ENCODE measurements at places on chromosomes 12 and 14.

DNA sequence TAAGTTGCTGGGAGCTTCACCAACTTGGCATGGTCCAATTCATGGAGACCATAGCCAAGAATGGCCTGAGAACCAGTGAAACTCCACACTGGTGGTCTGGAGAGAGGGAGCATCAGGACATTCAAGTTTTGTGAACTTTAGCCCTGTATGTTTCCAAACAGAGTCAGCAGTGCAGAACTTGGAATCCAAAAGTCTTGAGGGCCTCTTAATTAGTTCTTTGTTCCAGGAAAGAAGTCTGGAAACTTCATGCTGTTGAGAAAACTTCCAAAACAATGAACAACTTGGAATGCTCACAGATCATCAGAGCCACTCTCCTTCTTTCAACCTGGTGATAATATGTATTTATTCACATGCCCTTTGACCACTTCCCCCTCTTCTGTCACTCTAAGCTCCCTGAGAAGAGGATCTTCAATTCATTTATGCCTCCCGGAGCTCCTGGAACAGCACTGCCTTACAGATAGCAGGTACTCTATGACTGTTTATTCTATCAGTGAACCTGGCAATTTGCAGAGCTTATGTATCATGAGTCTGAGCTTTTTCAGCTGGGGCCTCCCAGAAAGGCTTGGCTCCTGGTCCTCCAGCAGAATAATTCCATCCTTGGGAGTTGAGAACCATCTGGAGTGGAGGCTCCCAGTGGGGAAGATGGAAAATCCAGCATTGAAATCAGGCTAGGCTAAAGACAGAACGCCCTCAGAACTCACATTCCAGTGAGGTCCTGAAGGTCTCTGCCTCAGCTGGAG, 191.4 kb downstream of the KTN1 start:
- DNase-seq, result no peak

- no peak for DNase-seq
Measured at GRCh38 chr14:64806202-64806861, 73.4 kb downstream of the SPTB start.

- DNase-seq, result peak; percentile 53
Measured at GRCh38 chr14:31360919-31361662, 59.3 kb downstream of the HEATR5A start.

DNA sequence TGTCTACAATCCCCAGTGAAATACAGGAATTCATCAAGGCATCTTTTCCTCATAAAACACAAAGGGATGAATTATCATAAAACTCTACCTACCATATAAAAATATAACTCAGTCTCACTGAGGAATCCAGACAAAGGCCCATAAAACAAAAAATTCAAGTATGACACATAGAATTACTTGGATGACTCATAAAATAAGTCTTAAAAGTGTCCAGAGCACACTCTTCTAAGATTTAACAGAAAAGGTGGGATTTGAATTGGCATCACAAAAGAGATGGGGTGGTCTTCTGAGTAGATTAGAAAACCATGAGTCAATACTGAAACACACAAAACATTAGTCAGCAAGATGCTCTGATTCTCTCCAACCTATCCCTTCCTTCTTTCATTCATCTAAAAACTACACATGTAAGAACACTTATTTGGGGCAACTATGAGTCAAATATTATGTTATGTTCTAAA, 202.7 kb upstream of the GARIN6 start:
- DNase-seq, result peak; percentile 36

DNA sequence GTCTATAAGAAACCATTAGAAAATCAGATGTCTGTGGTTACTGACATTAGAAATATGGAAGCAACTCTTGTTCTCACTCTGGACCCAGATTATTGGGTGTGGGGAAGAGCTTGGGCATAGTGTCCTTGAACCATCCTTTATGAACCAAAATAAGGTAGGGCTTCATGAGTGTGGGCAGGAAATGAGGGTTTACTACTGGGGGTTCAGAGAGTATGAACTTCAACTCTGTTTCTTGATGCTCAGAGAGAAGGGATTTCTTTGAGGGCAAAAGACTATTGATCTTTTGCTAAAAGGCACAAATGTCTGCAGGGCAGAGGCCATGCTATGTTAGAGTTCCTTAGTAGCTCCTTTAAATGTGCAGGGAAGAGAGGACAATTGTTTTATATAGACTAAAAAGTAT, 183.3 kb upstream of the ATP2B1 start:
- no peak for DNase-seq

DNA sequence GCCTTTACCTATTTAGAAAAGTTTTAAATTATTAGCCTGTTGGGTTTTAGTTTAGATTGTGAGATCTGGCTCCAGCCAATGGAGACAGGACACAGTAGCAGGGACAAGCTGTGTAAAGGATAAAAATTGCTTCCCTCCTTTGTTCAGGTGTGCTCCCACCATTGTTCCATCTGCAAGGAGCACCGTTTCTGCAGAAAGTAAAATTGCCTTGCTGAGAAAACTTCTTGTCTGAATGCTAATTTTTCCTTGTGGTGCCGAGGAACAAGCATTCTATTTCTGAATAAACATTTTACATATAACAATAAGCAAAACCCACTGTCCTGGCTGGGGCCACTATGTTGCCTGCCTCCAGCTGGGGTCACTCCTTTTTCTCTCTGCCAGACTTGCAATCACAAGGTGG, 72.7 kb upstream of the ZFP36L1 start:
- no peak for DNase-seq

DNA sequence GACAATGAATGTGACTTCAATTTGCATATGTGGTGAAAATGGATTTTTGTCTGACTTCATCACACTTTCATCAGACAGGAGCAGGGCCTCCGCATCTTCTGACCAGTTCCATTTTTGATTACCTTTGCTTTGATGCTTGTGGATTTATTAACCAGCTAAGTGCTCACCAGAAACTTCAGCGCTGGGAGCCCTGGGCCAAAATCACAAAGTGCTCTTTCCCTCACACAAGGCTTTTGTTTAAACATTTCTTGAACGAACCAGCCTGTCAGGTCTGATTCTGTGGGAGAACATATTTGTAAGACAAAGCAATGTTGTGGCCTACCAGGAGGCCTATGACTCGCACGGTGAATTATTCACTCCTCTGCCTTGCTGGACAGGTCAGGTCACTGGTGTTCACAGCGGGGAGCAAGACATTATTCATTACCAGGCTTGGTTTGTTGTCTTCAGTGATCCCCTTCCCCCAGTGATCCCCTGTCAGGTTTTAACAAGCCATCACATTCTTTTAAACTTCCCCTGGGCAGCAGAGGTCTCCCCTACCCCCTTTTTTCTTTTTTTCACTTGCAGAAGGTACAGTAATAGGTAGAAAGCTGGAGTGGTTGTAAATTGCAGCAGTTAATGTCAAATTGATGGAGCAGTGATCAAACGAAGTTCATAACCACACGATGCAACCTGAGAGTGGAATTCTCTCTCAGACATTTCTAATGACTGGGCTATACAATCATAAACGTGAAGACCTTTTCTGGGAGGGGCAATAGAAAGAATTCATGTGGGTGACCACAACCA, 167.5 kb upstream of the PRICKLE1 start:
- peak; percentile 99 for DNase-seq

GRCh38 chr14:89565607-89566006, 148.6 kb upstream of the FOXN3 start:
- no peak for DNase-seq

GRCh38 chr14:87018294-87018693, 974.7 kb downstream of the GALC start:
- DNase-seq, result no peak
